ENCODE measurements at places on chromosomes 1 and 21.

DNA sequence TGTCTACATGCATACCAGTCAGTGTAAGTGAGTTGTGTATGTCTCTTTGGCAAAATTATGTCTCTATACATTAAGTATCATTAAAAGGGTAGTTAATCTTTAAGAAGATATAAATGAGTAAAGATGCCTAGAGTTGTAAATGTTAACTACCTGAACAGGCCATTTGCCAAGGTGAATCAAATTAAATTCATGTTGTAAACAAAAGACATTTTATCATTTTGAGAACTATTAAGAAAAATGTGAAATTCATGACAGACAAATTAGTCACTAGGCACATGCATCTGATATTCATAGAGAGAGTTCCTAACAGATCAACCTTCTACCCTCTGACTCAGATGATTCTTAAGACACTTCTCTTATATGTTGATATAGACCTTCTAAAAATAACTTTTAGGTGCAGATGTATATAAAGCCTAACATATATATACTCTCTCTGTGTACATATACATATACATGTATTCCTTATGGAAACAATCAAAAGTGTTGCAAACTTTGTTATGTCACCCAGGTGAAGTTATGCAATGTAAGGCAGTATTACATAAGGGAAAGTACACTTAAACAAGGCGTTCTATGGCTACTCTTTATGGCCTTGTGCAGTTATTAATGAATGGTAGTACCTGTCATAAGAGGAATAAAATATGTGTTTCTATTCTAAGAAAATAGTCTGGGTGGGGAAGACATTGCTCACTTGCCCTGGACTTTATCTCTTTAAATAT, at the start of gene TMPRSS15:
Gene TMPRSS15, minus strand, starts transcription at position 51 of the 716 bp plus-strand sequence. CDS start 163 bp downstream, outside the sequence.
- no peak for DNase-seq

DNA sequence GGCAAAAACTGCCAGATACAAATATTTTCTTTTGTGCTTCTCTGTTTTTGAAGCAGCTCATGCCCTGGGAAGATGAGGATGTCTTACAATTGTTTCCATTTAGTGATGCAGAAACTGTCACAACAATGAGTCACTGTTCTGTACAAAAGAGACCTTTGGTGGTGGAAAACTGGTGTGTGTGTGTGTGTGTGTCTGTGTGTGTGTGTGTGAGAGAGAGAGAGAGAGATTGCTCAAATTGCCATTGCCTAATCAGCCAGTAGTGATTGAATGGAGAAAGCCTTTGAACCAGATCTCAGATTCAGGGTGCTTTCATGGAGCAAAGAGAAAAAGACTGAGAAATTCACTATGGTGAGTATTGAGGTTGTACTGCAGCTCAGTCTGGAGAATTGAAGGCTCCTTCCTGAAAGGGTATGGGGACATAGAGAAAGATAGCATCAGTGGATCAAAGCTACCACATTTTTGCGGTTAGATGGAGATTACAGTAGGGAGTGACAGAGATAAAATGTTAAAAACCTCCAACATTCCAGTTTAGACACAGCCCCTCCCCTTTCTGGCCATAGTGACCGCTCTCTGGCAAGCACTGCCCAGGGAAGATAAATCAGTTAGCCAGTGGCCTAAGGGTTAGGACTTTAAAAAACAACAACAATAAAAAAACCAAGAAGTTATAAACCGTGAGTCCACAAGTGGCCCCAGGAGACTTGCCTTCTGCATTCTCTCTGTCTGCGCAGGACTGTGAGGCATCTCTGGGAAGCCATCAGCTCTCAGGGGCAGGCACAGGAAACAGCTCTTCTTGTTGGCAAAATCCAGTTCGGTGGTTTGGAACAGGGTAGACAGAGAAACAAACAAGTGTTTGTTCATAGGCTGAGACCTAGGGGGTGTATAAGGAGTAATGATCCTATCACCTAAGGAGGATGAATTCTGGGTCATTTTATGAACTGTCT, 406.5 kb downstream of the DUSP10 start:
- no peak for DNase-seq

GRCh38 chr1:243598433-243598832, 251.6 kb downstream of the AKT3 start:
- DNase-seq: peak; percentile 49

GRCh38 chr1:90400131-90400530, 317.0 kb downstream of the BARHL2 start:
- no peak for DNase-seq

DNA sequence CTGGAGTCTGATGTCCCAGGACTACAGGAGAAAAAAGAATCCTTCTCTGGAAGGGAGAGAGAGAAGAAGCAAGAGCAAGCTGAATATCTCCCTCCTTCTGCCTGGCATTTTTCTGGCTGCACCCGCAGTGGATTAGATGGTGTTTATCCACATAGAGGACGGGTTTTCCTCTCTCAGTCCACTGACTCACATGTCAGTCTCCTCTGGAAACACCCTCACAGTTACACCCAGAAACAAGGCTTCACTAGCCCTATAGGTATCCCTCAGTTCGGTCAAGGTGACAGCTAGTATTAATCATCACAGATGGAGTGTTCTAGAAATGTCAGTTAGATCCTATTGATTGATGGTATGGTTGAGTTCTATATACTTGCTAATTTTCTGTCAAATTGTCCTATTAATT, 87.9 kb downstream of the RHOU start:
- DNase-seq: no peak

DNA sequence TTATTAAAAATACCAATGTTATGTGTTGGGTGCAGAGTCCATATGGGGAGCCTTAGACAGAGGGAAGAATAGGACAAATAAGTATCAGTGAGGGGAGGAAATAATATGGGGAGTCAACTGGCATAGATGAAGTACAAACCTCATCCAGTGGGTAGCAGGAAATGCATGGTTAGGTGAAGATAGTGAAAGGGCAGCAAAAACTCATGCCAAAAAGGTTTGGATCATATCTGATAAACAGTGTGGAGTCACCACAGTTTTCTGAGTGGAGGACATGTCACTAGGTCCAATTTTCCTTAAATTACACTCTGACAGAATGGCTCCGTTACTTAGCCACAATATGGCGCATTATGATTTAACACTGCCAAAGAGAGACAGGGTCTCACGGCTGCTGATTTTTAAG, 10.3 kb downstream of the DUSP23 start:
- DNase-seq: no peak

DNA sequence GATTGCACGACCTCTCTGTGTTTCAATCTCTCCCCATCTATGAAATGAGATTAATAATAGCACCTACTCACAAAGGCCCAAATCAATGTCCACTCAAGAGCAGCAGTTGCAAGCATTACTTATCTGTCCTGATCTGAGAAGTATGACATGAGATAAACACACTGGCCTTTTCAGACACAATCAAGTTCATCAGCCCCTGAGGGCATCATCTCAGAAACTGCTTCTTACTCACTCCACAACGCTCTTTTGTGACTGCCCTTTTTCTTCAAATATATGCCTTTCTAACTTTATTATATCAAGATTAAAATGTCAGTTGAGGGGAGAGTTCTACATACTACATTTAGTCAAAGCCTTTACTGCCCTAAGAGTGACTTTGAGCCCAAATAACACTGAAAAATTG, 371.9 kb upstream of the SPAG17 start:
- DNase-seq: no peak

DNA sequence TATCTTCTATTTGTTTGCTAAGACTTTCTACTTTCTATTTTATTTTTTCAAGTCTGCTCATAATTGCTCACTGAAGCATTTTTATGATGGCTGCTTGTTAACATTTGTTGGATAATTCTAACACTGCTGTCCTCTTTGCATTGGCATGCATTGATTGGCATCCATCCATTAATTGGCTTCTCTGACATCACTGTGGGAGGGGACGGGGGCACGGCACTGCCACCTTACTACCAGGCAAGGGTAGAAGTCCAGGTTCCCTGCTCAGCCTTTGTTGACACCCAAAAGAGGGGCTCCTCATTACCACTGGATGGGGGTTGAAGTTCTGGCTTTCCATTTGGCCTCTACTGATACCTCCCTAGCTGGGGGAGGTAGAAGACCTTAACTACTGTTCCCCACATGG, 11.5 kb upstream of the ABCG1 start:
- no peak for DNase-seq

DNA sequence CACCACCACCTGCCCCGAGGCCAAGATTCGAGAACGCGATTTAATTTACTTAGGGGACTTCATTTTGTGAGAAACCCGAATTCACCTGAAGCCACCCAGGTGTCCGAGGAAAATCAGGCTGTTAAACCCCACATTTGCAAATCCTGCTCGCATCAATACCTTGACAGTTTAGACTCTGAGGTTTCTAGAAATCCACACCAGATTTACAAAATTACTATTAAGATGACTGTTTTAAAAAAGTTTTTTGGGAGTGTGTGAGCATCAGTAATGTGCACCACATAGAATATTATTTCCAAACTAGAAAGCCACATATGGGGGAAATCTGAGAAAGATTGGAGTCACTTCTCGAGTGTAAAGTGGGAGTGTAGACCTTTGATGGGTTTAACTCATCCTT, 685 bp downstream of the RIMKLA start:
- DNase-seq: no peak

GRCh38 chr1:164644774-164645644, 86.0 kb downstream of the PBX1 start:
- DNase-seq: no peak

Measured in activated CD4-positive, alpha-beta T cell treated with anti-CD3 and anti-CD28 coated beads, Interleukin-2, Interleukin-6, amounts not matched to agents 100 ng/mL and 50 ng/mL, durations not matched to agents 16 hours and 8 hours (primary cell).